ENCODE measurements at places on chromosomes 16 and 17. TPM values are rescaled to one million over a fixed set of nuclear protein-coding genes. Genes with fewer than 3 reads are reported as not detected.

Gene MYH1
- not detected for polyA plus RNA-seq

Gene ZNF385C
- 0.16 TPM for polyA plus RNA-seq

DNA sequence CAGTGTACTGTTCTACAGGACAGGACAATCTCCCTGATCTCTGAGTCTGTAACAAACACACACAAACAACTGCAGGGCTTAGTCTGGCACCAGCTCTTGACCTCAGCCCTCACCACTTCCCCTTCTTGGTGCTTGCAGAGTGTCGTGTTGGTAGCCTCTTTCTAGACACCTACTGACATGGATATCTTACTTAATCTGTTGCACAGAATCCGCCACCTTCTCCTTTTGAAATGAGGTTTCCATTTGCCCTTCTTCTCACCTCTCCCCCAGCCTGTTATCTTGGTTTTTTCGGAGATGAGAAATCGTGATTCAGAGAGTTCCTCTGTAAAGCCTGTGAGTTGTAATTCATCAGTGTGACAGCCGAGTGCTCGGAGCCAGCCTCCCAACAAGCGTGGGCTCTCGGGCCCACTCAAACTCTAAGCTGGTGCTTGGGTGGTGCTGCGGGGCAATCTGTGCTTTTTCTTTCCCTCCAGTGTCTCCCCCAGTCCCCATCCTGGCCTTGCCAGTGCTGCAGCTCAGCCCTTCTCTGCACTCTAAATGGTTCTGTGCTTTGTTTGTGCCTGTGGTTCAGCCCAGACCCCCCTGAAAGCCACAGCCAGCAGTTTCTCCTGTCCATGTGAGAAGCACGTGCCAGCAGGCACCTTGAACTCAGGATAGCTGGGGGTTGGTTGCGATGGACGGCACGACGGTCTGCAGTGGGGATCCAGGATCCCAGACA, 28.1 kb downstream of the KIAA0513 start:
- no peak for DNase-seq

- no peak for DNase-seq
Measured at GRCh38 chr17:27457360-27457715, 1.1 kb downstream of the KSR1 start.

- no peak for DNase-seq
Measured at GRCh38 chr17:19868079-19868395, 301 bp upstream of the ULK2 start.

DNA sequence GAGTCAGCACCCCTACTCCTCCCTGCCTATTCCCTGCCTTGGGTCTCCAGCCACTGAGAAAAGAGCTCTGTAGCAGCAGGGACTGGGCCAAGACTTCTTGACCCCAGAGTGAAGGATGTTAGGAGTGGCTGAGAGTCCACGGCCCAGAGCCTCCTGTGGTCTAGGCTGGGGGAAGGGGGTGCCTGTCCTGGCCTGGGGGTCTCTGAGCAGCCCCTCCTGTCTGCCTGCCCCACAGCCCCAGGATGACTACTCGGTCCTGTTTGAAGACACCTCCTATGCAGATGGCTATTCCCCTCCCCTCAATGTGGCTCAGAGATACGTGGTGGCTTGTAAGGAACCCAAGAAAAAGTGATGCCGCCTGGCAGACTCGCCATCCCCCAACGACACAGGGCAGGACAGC, 5.5 kb downstream of the SULT1A2 start:
- no peak for DNase-seq
